Dorsolateral prefrontal cortex (tissue), 122 donors: ENCODE measurements at places on chromosomes 1 and 21.

GRCh38 chr1:230112131-230112701 is 45.2 kb downstream of the GALNT2 start:
- DNase-seq, result peak; percentile 71

DNA sequence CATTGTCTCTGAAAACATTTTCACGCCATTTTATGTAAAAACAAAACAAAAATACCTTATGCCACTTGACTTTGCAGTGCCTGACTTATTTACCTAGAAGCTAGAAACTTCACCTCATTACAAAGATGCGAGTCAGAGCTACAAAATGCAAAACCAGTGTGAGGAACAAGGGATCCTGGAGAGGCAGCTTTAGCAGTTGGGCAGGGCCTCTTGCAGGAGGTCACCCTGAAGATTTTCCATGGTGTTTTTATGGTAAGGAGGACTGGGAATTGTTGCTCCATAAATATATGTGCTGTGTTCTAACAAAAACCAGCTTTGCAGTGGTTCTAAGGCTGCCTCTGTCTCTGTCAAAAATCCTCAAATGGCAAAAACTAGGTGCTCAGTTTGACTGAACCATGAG is 36.4 kb upstream of the TARBP1 start:
- no peak for DNase-seq

- peak; percentile 12 for DNase-seq
Observed at GRCh38 chr1:197200272-197200899, 53.9 kb upstream of the ASPM start.

- no peak for DNase-seq
Observed at GRCh38 chr1:52976183-52977035, 49.3 kb downstream of the SCP2 start.

DNA sequence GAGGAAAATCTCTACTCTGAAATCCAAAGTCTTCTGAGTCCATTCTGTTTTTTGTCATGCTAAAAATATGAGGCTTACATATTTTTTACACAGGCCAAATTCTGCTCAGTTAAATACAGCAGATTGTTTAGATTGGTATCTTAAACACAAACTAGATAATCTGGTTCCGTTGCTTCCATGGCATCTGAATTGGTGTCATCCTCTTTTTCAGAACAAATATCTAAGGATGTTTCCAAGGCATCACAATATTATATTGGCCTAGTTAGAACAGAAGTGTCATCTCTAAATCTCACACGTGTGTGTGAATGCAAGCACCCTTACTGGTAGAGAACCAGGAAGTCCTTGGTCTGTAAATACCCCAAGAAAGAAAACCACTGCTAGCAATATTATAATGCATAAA is 151.2 kb downstream of the NRIP1 start:
- no peak for DNase-seq

GRCh38 chr1:231724876-231725647 is 98.5 kb downstream of the DISC1 start:
- no peak for DNase-seq

DNA sequence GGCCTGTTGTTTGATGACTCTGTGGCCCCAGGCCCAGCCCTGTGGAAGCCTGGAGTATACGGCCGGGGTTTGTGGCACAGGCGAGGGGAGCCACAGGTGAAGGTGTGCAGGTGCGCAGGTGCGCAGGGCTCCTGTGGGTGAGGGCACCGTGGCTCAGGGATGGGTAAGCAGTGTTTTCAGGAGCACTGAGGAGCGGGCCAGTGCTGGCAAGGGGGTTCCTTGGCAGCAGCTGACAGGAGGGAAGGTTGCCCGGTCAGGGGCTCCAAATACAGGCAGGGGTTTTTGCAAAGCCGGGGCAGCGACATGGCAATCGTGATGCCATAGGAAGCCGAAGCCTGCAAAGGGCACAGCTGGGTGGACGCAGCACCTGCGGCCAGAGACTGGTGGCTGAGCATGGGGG is 20.7 kb downstream of the AGPAT3 start:
- DNase-seq, result no peak

DNA sequence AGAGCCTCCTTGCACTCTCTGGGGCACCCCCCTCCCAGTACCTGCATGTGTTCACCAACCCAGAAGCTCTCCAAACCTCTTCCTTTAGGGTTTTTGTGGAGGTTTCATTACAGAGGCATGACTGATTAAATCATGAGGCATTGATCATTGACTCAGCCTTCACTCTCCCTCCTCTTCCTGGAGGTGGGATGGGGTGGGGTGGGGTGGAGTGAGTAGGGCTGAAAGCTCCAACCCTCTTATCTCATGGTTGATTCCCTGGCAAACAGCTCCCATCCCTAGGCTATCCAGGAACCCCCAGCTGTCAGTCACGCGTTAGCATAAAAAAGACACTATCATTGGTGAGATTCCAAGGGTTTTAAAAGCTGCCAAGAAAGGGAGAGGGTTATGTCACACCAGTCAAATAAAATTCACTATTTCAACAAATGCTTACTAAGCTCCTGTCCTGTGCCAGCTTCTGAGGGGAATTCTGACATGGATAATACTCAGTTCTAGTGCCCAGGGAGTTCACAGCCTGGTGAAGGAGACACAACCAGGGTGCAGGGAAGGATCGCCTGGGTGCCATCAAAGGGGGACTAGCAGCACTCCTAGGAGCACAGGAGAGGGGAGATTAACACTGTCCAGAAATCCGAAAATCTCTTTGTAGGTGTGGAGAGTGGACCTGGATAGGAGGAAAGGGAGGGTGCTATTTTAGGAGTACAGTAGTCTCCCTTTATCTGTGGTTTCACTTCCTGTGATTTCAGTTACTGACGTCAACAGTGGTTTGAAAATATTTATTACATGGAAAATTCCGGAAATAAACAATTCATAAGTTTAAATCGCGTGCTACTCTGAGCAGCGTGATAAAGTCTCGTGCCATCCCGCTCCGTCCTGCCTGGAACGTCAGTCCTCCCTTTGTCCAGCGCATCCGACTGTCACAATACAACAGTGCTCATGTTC is 6.8 kb upstream of the IL24 start:
- DNase-seq, result no peak

DNA sequence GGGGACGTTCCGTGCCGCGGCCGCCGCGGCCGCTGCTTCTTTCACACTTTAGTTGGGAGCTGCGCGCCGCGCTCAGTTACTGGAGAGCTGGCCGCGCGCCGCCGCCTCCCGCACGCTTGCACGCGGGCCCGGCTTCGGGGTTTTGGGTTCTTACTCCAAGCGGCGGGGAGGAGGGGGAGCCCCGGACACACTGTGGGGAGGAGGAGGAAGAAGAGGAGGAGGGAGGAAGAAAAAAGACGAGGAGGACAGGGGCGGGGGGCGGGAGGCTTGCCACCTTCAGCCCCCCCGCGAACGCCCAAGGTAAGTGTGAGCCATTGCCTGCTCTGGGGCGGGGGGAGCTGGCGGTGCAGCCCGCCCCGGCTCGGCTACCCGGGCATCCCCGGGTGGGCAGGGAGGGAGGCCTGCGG is 243 bp downstream of the C1orf21 start:
- no peak for DNase-seq

- no peak for DNase-seq
Observed at GRCh38 chr1:2290171-2290578, 62.1 kb downstream of the SKI start.

DNA sequence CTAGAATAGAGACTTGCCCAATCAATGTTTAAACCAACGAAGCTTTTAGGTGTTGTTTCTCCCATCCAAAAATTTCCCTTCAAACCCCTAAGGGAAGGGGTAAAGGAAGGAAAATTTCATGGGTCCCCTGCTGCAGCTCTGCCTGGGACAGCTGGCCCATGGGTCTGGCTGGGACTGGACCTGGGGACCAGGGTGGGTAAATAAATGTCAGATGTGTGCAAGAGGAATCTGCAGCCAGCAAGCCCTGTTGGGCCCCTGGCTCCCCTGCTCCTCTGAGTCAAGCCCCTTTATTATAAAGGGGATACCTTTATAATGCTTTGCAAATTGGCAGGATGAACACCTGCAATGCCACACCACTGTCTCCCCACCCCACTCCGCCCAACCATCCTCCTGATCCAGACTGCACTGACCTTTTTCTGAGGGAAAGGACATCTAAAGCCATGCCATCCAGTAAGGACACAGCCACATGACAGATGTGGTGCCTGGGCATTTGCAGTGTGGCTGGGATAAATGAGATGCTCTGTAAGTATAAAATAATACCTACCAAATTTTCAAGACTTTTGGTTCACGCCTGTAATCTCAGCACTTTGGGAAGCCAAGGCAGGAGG is 1.9 kb upstream of the TMEM125 start:
- DNase-seq, result no peak

- DNase-seq, result no peak
Observed at GRCh38 chr1:225467193-225468020, 39.6 kb upstream of the LBR start.

DNA sequence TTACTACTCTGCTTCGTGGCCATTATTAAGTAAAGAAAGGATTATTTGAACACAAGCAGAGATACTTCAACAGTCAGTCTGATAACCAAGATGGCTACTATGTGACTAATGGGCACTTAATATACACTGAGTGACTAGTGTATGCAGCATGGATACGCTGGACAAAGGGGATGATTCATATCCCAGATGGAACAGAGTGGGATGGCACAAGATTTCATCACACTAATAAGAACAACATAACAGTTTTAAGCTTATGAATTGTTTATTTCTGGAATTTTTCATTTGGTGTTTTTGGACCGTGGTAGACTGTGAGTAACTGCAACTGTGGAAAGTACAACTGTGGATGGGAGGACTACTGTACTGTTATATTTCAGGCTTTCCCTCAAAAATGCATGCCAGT is 9.4 kb downstream of the ZCCHC17 start:
- no peak for DNase-seq

DNA sequence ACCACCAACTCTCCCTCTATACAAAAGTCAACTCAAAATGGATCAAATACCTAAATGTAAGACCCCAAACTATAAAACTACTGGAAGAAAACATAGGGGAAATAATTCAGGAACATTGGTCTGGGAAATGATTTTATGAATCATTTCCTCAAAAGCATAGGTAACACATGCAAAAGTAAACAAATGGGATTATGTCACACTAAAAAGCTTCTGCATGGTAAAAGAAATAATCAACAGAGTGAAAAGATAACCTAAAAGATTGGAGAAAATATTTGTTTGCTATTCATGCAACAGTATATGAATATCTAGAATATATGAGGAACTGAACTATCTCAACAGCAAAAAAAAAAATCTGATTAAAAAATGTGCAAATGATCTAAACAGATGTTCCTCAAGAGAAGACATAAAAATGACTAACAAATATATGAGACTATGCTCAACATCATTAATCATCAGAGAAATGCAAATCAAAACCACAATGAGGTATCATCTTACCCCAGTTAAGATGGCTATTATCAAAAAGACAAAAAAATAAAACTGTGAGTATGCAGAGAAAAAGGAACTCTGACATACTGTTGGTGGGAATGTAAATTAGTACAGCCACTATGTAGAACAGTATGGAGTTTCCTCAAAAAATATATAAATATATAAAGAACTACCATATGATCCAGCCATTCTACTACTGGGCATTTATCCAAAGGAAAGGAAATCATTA is 47.8 kb downstream of the VCAM1 start:
- DNase-seq, result no peak

GRCh38 chr1:38817267-38818174 is 42.1 kb downstream of the RRAGC start:
- DNase-seq, result no peak
